ENCODE measurements at places on chromosomes 6 and 20.
A peak's percentile ranks its signal among the peaks of the same experiment; 100 is the strongest.

- no peak for DNase-seq
Observed at GRCh38 chr6:154251116-154251515, 105.5 kb downstream of the IPCEF1 start.

- no peak for DNase-seq
Observed at GRCh38 chr20:33693741-33694638, 7.8 kb upstream of the E2F1 start.

- DNase-seq = no peak
Observed at GRCh38 chr6:106974999-106975737, 639 bp upstream of the CD24 start.

GRCh38 chr20:16175322-16175961 is 397.8 kb downstream of the KIF16B start:
- DNase-seq = peak; percentile 45

DNA sequence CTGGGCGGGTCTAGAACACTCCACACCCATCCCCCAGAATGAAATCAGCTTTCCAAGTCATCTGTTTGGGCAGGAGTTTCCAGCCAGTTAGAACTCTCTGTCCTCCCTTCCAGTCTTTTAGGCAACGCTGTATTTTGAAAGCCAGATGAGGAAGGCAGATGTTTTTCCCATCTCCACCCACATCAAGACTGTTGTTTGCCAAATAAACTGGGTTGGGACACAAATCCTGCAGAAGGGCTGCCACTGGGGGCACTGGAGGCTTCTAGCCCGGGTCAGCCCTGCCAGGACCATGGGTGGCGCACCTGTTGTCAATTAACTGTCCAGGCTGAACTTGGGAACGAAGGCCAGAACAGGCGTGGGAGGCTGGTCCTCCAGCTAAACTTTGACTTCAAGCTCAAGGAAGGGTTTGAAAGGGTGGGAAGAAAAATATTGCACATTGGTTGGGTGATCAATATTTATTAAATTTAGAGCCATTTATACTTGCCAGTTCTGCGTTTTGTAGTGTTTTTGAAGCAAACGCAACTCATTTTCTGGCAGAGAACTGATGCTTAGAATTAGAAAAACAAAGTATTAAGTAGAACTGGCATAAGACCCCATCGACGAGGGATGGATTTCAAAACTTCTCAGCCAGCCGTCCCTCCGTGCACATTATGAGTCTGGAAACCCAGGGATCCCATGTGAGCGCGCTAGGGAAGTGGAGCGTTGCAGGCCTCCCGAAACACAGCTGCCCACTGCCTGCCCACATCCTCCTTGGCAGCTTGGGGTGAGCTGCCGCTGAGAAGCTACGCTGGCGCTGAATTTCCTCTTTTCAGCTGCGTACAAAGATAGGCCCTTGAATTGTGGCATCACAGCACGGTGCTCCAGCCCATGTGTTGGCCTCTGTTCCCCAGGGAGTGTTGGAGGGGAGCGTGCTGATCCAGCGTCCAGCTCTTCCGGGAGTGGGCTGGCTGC is 297.4 kb downstream of the QKI start:
- DNase-seq = peak; percentile 65

DNA sequence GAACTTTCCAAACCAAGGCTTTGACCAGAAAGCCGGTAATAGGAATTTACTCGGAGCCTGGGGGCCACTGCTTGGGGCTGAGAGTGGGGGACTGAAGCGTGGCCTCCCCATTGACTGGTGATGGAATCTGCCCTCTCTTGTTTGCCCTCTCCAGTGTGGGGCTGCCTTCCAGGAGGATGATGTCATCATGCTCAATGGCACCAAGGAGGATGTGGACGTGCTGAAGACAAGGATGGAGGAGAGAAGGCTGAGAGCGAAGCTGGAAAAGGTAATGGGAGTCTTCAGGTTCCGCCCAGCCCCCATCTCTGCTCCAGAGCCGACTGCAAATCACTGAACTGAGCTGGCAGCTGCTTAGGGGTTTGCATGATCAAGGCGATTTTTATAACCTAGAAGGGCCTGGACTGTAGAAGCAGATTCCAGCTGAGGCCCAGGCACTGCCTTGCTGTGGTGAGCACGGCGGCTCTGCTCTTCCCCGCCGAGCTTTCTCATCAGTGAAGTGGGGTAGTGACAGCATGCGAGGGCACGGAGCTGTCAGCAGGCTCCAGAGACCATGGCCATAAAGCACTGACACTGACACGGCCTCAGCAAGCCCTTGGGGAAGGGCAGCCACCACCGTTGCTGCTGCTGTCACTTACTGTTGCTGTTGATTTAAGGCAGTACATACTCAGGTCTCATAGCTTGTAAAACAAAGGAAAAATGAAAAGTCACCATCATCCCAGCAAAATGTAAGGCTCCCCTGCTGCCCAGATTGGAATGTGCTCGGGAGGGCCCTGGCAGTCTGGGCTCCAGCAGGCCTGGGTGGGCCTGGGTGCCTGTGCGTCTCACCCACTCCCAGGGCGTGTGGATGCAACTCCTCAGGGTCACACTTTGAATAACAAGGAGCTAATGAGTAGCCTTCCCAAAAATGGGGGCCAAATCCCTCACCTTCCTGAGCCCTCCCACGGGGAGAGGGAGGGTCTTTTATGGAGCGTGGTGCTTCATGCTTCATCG is 11.1 kb upstream of the FAM209A start:
- no peak for DNase-seq

- DNase-seq = no peak
Observed at GRCh38 chr20:16978497-16978896, 230.3 kb downstream of the OTOR start.

All from hematopoietic multipotent progenitor cell (in vitro differentiated cells).